ENCODE measurements at places on chromosomes 12 and 14. TPM values are rescaled to one million over a fixed set of nuclear protein-coding genes. Genes with fewer than 3 reads are reported as not detected.

The TPH2 gene
- not detected for total RNA-seq

The TMEM63C gene
- 0.06 TPM for total RNA-seq

The GARIN6 gene
- total RNA-seq, result not detected

The SLC16A7 gene
- 0.18 TPM for total RNA-seq
